ENCODE measurements at places on chromosomes 7 and 10. TPM values are rescaled to one million over a fixed set of nuclear protein-coding genes. Genes with fewer than 3 reads are reported as not detected.
A peak's percentile ranks its signal among the peaks of the same experiment; 100 is the strongest.

PDE6C gene
- polyA plus RNA-seq, result not detected

TMEM139 gene
- 127 TPM for polyA plus RNA-seq

HILPDA gene
- 1.8 TPM for polyA plus RNA-seq

KIAA1549 gene
- polyA plus RNA-seq, result under 0.01 TPM

LRRN3 gene
- not detected for polyA plus RNA-seq

SLC29A4 gene
- 5.0 TPM for polyA plus RNA-seq

UCMA gene
- polyA plus RNA-seq, result not detected

MAGI2 gene
- 1.1 TPM for polyA plus RNA-seq

MSMB gene
- not detected for polyA plus RNA-seq

LAMB4 gene
- polyA plus RNA-seq, result 3.5 TPM

CDH23 gene
- polyA plus RNA-seq, result 1.4 TPM

- DNase-seq, result no peak
- no peaks in the 10 kb centered on the region for H3K4me1 ChIP-seq
- H3K4me3 ChIP-seq, result no peak overlapping the region
- no peak overlapping the region for H3K27ac ChIP-seq
- no peaks in the 10 kb centered on the region for H3K27me3 ChIP-seq
- H3K36me3 ChIP-seq, result no peaks in the 10 kb centered on the region
Measured at GRCh38 chr10:119441151-119441821, 101.2 kb downstream of the RGS10 start.

- no peak overlapping the region for H3K4me3 ChIP-seq
- no peaks in the 10 kb centered on the region for H3K27me3 ChIP-seq
- no peak overlapping the region for H3K27ac ChIP-seq
- no peaks in the 10 kb centered on the region for H3K4me1 ChIP-seq
- no peak for DNase-seq
Measured at GRCh38 chr10:36538953-36539586, 586.3 kb upstream of the ANKRD30A start.

DNA sequence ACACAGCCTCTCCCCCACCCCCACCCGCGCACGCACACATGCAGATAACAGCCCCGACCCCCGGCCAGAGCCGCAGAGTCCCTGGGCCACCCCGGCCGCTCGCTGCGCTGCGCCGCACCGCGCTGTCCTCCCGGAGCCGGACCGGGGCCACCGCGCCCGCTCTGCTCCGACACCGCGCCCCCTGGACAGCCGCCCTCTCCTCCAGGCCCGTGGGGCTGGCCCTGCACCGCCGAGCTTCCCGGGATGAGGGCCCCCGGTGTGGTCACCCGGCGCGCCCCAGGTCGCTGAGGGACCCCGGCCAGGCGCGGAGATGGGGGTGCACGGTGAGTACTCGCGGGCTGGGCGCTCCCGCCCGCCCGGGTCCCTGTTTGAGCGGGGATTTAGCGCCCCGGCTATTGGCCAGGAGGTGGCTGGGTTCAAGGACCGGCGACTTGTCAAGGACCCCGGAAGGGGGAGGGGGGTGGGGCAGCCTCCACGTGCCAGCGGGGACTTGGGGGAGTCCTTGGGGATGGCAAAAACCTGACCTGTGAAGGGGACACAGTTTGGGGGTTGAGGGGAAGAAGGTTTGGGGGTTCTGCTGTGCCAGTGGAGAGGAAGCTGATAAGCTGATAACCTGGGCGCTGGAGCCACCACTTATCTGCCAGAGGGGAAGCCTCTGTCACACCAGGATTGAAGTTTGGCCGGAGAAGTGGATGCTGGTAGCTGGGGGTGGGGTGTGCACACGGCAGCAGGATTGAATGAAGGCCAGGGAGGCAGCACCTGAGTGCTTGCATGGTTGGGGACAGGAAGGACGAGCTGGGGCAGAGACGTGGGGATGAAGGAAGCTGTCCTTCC is 620 bp downstream of the EPO start:
- no peaks in the 10 kb centered on the region for H3K36me3 ChIP-seq
- peaks cover 11% of the 10 kb centered on the region for H3K27me3 ChIP-seq
- no peak for DNase-seq
- no peak overlapping the region for H3K27ac ChIP-seq

GRCh38 chr10:120360571-120360970 is 96.5 kb upstream of the PLPP4 start:
- no peak overlapping the region for H3K4me3 ChIP-seq
- no peaks in the 10 kb centered on the region for H3K4me1 ChIP-seq
- no peak overlapping the region for H3K27ac ChIP-seq
- H3K27me3 ChIP-seq, result no peaks in the 10 kb centered on the region
- H3K36me3 ChIP-seq, result no peaks in the 10 kb centered on the region
- DNase-seq, result no peak

DNA sequence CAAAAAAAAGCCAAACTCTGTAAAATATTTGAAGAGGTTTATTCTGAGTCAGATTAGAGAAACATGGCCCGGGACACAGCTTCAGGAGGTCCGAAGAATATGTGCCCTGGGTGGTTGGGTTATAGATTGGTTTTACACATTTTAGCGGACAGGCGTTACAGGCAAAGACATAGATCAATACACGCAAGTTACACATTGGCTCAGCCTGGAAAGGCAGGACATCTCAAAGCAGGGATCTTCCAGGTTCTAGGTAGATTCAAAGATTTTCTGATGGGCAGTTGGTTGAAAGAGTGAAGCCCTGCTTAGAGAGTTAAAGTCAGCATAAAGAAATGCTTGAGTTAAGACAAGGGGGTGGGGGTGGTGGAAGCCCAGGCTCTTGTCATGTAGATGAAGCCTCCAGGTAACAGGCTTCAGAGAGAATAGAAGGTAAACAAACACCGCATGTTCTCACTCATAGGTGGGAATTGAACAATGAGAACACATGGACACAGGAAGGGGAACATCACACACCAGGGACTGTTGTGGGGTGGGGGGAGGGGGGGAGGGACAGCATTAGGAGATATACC is 464.3 kb upstream of the ADARB2 start:
- H3K27ac ChIP-seq, result no peak overlapping the region
- H3K4me3 ChIP-seq, result no peak overlapping the region
- H3K36me3 ChIP-seq, result no peaks in the 10 kb centered on the region
- H3K27me3 ChIP-seq, result no peaks in the 10 kb centered on the region
- no peaks in the 10 kb centered on the region for H3K4me1 ChIP-seq

DNA sequence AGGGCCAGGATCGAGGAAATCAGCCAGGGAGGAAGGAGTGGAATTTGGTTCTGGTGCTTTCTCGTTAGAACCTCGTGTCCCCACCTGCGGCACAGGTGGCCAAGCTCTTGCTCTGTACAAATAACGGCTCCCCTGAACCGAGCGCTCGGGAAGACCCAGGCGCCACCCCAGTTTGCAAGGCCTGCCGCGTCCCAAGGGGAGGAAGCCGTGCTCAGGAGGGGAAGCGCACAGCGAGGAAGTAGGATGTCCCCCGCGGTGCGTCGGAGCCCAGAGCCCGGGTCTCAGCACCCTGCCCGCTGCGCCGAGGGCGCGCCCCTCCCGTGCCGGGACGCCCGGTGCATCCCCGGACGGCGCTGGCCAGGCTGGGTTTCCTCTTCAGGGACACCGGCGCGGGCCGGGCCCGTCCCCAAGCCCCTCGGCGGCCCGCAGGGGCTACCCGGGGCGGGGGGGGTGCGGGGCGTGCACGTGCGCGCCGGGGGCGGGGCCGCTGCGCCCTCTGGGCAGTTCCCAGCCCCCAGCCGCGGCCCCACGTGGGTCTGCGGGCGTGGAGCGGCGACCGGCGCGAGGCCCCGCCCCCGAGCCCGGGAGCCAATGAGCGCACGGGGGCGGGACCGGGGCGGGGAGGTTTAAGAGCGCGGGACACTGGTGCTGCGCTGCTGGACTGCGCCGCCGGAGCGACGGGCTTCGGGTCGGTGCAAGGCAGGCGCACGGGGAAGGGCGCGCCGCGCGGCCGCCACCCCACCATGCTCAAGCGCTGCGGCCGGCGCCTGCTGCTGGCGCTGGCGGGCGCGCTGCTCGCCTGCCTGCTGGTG is at the start of gene LFNG:
LFNG (plus strand) TSS at position 656 of the 812 bp plus-strand sequence; CDS start at position 744, 88 bp downstream.
- no peak within 1 kb of the TSS for H3K27ac ChIP-seq
- H3K27me3 ChIP-seq, result peaks cover 12% of the 10 kb centered on the region
- no peaks in the 10 kb centered on the region for H3K4me1 ChIP-seq
- H3K36me3 ChIP-seq, result peaks cover 19% of the 10 kb centered on the region
- peak within 1 kb of the TSS; percentile 74 for H3K4me3 ChIP-seq

- no peaks in the 10 kb centered on the region for H3K36me3 ChIP-seq
- no peak overlapping the region for H3K27ac ChIP-seq
- peak; percentile 52 for DNase-seq
- H3K27me3 ChIP-seq, result no peaks in the 10 kb centered on the region
Measured at GRCh38 chr10:89853781-89854191, 152.4 kb downstream of the KIF20B start.

DNA sequence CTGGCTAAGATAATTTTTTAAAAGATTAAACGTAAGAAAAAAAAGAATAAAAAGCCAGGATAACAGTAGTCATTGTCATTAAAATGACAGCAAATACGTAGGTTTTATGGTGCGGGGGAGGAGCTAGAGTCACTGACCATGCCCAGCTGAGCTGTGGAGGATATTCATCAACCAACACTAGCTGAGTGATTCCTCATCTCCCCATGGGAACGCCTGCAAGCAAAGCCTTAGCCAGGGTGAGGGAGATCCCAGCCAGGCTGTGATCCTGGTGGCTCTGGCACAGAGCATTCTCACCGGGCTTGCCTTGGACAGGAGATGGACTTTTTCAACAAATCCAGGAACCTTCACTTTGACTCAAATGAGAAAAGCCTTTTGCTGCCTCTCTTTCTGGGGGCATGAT is 94.2 kb downstream of the HIP1 start:
- no peaks in the 10 kb centered on the region for H3K36me3 ChIP-seq
- no peaks in the 10 kb centered on the region for H3K4me1 ChIP-seq
- H3K27ac ChIP-seq, result no peak overlapping the region

DNA sequence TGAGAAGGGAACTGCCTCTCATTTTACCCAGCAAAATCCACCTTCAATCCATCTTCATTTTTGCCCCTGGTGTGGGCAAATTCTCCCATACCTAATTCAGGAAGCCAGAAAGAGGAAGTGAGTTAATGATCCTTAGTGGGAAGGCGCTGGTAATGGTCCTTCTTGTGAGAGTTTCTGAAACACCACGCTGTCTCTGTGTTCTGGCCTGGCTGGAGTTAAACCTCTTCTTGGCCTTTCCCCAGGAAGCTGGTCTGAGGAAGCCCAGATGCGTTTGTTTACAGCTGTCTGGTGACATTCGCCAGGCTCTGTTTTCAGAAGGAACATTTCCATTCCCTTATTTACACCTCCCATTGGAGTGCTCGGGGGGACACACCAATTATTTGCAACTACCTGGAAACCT is 24.3 kb downstream of the HTRA1 start:
- H3K27ac ChIP-seq, result no peak overlapping the region
- no peak overlapping the region for H3K4me3 ChIP-seq
- no peaks in the 10 kb centered on the region for H3K27me3 ChIP-seq
- no peaks in the 10 kb centered on the region for H3K4me1 ChIP-seq
- H3K36me3 ChIP-seq, result no peaks in the 10 kb centered on the region

GRCh38 chr10:88618496-88618895 is 31.9 kb downstream of the LIPJ start:
- no peaks in the 10 kb centered on the region for H3K4me1 ChIP-seq
- no peaks in the 10 kb centered on the region for H3K36me3 ChIP-seq
- no peaks in the 10 kb centered on the region for H3K27me3 ChIP-seq
- no peak overlapping the region for H3K4me3 ChIP-seq
- DNase-seq, result no peak

DNA sequence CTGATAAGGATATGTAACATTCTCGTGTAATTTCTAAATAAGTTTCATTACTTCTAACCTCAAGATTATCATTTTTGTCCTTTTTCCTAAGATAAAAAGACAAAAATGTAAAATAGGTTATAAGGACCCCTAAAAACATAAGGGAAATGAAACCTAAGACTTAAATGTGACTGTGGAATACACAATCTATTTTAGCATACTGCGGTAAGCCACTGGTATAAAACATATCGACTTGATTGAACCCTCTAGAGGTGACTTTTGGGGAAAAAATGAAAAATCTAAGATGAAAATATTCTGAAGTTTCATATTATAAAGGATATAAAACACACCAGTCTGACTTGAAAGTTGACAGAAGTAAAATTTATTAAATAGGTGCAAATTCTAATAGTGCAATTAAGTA is 1.9 kb downstream of the NAMPT start:
- peaks cover 8% of the 10 kb centered on the region for H3K4me1 ChIP-seq
- H3K27ac ChIP-seq, result no peak overlapping the region

GRCh38 chr10:52897162-52897561 is 124.6 kb upstream of the MBL2 start:
- peaks cover 10% of the 10 kb centered on the region for H3K4me1 ChIP-seq
- no peaks in the 10 kb centered on the region for H3K36me3 ChIP-seq
- H3K27ac ChIP-seq, result no peak overlapping the region
- no peak for DNase-seq

DNA sequence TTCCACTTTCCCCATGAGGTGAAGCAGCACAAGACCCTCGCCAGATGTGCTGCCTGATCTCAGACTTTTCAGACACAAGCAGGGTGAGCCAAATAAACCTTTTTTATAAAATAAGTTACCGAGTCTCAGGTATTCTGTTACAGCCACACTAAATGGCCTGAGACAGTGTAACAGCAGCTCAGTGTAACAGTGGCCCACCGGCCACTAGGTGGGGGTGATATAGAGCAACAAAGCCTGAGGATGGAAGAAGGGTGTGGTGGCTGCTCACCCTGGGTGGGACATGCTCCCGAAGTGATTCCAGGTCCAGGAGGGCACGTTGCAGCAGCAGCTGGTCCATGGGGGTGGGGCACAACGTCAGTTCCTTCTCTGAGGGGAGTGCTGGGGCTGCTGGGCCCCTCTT is 44.6 kb downstream of the BMS1 start:
- H3K27me3 ChIP-seq, result no peaks in the 10 kb centered on the region
- no peak overlapping the region for H3K4me3 ChIP-seq
- no peak overlapping the region for H3K27ac ChIP-seq

DNA sequence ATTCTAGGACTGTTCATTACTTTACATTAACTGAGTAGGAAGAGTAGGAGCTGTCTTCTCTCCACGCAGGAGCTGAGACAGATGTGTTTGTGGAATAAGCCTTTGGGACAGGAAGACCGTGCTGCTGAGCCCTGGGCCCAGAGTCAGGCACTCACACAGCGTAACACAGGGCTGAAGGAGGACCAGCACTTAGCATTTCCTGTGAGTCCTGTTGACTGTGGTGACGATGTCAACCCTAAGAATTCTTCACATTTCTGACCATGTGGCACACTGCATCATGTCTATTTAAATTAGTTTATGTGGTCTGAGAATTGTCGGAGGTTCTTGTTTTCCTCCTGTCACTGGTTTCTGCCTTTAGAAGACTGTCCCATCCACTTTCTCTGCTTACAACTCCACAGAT is 117.2 kb downstream of the PIP4K2A start:
- H3K4me3 ChIP-seq, result no peak overlapping the region
- no peak overlapping the region for H3K27ac ChIP-seq
- peaks cover 7% of the 10 kb centered on the region for H3K36me3 ChIP-seq
- H3K4me1 ChIP-seq, result no peaks in the 10 kb centered on the region
